ENCODE measurements at places on chromosomes 12 and 14. TPM values are rescaled to one million over a fixed set of nuclear protein-coding genes. Genes with fewer than 3 reads are reported as not detected.
A peak's percentile ranks its signal among the peaks of the same experiment; 100 is the strongest.

GRCh38 chr14:68971411-68972035 lies 7.6 kb downstream of the ACTN1 start:
- peak; percentile 57 for DNase-seq

The NR1H4 gene
- not detected for total RNA-seq

The RPL10L gene
- not detected for total RNA-seq

GRCh38 chr14:57486767-57487379 lies 6.8 kb downstream of the CCDC198 start:
- DNase-seq = no peak

DNA sequence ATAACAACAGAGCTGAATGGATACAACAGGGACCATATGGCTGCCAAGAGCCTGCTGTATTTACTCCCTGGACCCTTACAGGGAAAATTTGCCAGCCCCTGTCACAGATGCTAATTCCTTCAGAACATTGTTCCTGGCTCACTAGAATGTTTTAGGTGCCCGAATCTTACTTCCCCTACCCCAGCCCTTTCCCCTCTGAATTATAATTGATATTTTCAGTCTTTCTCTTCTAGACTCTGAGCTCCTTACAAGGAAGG lies 235.3 kb downstream of the KSR2 start:
- DNase-seq = no peak

The CPNE6 gene
- not detected for total RNA-seq

GRCh38 chr12:112261559-112261958 lies 120.7 kb downstream of the HECTD4 start:
- no peak for DNase-seq

DNA sequence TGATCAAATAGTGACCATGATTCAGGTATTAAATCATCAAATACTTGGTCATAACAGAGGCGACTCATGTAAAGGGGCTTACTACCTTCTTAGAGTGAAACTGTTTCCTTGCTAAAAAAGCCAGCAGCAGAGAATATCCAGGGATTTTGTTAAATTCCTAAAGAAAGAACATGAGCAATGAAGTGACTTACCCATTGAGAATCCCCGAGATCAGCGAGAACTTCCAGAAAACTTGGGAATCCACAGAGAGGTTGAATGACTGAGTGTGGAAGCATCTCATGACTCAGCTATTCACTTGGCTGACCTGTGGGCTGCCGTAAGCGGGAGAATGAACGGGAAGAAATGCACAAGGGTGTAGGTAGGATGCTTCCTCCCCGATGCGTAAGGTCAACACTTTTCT lies 85.3 kb upstream of the KCNA1 start:
- no peak for DNase-seq

DNA sequence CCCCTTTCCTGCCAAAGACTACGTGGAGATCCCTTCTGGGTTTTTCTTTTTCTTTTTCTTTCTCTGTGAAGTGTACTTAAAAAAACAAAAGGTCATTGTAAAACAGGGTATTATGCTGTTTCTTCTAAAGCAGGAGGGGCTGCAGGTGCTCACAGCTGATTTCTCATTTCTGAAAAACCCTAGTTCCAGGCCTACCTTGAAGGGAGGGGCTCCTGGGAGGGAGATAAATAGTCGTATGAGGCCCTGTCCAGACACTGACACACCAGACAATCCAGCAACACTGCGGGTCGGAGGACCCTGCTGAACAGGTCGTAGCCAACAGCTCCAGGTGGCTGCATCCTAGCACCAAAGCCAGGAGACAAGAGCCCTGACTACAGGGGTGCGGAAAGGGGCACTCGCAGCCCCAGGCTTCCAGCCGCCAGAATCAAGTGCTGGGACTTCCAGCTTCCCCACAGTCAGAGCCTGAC lies 41.1 kb downstream of the PSMA6 start:
- no peak for DNase-seq

- no peak for DNase-seq
Measured at GRCh38 chr14:89004166-89004565, 179.7 kb downstream of the TTC8 start.

DNA sequence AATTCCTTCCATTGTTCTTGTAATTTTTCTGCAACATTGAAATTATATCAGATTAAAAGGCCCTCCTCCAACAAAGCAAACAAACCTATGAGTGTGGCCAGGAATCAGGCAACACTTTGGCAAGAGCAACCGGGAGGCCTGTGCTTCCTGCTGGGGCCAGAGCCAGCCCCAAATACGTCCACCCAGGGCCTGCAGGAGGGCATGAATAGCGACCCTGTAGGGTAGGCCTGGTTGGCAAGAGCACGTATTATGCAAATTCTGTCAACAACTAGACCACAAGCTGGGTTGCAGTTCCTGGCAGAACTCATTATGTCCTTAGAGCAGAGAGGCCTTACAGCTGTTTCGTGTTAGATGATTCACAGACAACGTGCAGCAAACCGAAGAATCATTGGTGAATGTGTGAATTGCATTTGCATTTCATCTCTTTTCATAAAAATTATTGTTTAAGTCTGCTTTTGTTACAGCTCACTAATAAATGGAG lies 26.9 kb upstream of the LGALS3 start:
- DNase-seq = peak; percentile 85

DNA sequence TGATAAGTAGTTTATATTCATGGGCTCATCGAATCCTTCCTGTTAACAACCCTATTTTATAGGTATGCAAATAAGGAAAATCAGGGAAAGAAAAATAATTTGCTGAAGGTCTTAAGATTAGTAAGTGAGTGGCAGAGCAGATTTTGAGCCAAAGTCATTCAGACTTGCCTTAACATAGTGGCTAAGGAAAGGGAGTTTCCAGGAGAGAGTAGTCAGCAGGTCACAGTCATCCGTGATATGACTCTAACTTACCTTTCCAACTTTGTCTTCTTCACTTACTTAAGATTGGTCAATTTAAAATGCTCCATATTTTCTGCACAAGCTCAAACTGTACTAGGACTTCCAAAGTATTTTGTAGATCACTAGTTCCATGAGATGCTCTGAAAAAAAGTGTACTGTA lies 46.6 kb downstream of the AKAP6 start:
- no peak for DNase-seq

GRCh38 chr14:68047906-68048305 lies 228.3 kb downstream of the RAD51B start:
- DNase-seq = no peak

The TMEM30B gene
- total RNA-seq = 0.30 TPM

GRCh38 chr12:52208424-52209165 lies 16.8 kb upstream of the KRT80 start:
- no peak for DNase-seq

The C14orf119 gene
- total RNA-seq = 22.4 TPM

DNA sequence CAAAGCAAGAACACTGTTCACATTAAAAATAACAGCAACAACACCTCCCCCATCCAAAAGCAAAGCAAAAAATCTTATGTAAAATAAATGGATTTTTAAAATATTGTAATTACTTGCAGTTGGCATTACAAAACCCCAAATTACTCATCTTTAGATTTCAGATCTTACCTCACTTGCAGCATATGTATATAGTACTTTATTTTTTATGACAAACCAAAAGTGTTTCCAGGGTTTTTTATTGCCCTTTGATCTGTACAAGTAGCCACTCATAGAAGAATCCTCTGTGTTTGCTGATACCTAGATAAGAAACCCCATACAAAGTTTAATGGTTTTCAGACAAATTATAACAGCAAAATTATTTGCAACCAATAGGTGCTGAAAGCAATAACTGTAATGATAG lies 12.2 kb upstream of the NR2C1 start:
- DNase-seq = no peak

The C12orf60 gene
- total RNA-seq = 2.0 TPM

All from Right ventricle myocardium inferior (tissue), 1 donor.